ENCODE measurements at places on chromosomes 5 and 9.

- DNase-seq, result no peak
Observed at GRCh38 chr5:20055301-20055700, 67.3 kb upstream of the CDH18 start.

- DNase-seq, result no peak
Observed at GRCh38 chr9:134597957-134598883, 43.4 kb upstream of the COL5A1 start.

GRCh38 chr5:111116550-111116949, 24.4 kb downstream of the WDR36 start:
- no peak for DNase-seq

DNA sequence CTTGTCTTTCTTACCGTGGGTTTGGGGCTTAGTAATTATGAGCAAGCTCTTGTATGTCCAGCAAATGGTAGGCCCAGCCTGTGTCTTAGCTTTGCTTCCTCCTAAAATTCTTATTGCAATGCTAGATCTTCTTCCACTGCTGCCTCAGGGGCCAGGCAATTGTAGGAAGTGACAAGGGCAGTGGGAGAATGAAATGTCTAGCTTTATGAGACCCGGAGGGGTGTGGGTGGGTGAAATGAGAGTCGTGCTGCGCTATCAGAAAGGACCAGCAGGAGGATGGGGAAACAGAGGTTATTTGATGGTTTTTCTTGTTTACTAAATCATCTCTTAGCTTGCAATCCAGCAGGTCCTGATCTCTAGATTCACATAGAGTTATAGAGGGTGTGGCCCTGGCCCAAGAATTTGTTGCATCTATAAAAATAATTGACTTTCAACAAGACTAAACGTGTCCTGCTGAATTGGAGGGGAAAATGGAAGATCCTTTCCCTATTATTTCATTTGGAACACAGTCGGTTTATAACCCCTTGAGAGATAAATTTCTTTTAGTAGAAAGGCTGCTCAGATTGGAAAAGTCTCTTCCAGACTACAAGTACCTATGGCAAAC, 43.7 kb downstream of the ZNF366 start:
- DNase-seq, result no peak

GRCh38 chr9:78127279-78128225, 95.9 kb upstream of the GNAQ start:
- DNase-seq, result no peak

DNA sequence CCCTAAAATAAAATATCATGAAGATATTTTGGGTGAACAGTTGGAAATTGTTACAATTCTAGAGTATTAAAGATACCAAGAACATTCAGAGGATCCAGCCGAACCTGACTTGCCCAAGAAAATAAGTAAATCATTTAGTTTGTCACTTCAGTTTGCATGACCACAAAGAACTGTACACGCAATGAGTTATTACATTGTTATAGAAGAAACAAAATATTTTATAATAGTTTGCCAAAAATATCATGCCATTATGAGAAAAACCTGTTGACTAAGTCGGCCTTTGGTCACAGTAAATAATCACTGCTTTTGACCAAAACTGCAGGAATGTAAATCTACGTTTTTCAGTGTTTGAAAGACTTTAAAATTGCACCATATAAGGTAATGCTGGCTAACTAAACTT, 27.9 kb downstream of the TRIO start:
- no peak for DNase-seq

DNA sequence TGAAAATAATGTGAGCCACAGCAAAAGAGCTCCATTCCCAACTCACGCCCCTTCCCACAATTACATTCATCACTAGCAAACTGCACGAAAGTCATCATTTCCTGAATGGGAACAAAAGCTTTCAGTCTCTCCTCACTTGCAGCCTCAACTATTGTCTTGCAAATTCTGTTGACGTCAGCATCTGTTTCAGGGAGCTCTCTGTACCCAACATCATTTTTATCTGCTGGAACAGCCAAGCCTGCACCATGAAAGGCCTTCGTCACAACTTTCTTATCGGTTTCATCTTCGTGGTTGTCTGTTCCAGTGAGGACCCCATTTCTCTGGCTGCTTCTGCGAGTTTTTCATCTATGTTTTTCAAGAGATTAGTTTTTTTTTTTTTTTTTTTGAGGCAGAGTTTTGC, 14.3 kb upstream of the RNF130 start:
- DNase-seq, result no peak

DNA sequence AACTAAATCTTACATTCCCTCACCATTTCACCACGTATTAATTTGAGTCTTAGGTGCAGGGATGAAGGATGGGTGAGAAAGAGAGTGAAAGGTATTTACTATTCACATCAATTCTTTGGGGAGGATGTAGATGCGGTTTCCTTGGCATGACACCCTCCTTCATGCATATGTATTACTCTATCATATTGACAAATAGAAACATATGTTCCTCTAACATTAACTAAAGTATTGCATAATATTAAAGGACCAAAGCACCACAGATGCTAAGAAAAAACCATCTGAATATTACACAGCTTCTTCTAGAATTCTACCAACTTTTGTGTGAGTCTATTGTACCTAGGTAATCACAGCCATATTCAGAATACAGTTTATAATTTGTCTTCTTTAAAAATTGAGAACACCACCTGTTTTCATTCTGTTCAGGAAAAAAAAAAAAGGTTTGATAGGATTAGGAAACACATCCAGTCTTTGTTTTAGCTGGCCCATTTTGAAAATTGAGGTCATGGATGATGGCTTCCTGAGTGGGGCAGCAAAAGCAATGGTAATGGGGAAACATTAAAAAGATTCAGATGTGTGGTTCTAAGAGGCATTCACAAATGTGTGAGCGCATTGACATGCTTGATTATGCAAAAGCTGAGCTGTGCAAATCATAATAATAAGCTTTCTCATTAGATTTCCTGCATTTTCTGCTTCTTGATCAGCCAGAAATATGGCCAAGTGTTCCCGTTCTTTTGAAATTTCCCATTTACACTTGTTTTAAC, 1011.5 kb upstream of the NUDT12 start:
- DNase-seq, result no peak

GRCh38 chr5:176725521-176726280, 78.4 kb downstream of the TSPAN17 start:
- no peak for DNase-seq

DNA sequence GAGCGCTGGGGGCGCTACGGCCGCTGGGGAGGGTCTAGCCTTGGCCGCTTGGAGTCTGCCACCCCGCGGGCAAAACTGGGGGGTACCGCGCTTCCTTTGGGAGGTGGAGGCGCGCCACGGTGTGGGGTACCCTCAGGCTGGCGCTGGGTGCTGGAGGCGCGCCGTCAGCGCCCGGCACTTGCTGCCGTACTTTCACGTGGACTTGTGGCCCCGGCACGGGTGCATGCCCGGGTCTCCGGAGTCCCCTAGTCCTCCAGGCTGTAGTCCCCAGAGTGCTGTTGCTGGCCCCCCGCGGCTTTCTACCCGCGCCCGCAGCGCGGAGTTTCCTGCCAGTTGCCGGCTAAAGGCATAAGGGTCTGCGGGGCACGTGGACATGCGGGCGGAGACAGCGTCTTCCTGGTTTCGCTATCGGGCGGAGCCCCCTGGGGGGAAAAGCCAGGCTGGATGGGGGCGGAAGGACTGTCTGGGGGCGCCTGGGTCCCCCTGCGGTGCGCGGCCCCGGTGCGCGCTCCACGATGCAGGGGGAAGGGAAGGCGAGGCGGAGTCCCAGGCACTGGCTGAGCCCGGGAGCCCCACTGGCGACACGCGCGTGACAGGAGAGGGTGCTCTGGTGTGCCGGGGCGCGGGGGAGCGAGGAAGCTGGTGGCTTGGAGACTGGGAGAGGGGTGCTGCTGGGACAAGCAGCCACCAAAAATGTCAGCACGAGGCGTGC, 666 bp downstream of the PPARGC1B start:
- DNase-seq, result peak; percentile 22

DNA sequence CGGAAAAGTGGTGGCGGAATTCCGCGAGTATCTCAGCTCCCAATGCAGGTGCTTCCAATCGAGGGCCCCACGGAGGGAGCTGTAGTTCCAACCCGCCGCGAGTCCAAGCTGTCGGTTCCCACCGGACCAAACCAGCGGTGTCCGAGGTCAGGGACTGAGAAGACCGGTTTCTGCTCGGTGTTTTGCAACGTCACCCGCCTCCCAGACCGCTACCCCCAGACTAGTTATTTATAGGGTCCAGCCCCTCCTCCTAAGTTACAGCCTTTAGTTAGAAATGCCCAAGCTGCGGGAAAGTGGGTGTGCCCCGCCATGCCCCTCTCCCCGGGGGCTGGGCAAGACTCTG, 677 bp upstream of the MYORG start:
- DNase-seq, result no peak

DNA sequence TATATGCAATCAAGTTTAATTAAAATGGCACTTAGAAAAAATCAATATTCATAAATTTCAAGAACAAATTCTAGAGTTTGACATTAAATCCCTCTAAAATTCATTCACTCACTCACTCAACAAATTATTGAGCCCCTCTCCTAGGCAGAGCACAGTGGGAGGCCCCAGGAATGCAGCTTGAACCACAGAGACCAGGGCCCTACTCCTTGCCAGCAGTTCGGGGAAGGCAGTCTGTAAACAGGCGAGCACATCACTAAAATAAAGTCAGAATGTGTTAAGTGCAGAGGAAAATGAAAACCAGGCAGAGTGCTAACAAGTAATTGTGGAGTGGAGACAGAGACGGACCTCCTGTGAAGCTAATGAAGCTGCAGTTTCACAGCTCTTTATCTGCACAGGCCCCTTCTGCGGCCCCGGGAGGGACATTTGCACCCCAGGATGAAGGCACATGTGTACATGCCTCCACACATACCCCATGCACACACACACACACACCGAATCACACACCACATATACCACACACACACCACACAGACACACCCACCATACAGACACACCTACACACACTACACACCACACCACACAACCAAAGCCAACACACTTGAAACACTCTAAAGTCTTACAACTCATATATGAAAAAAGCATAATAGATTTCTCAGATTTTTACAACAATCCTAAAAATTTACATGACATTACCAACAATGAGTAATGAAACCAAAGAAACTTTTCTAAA, 40.5 kb downstream of the BHMT start:
- no peak for DNase-seq

- no peak for DNase-seq
Observed at GRCh38 chr5:151118913-151119575, 38.2 kb upstream of the TNIP1 start.

- DNase-seq, result no peak
Observed at GRCh38 chr5:25439025-25439424, 794.2 kb upstream of the CDH10 start.

DNA sequence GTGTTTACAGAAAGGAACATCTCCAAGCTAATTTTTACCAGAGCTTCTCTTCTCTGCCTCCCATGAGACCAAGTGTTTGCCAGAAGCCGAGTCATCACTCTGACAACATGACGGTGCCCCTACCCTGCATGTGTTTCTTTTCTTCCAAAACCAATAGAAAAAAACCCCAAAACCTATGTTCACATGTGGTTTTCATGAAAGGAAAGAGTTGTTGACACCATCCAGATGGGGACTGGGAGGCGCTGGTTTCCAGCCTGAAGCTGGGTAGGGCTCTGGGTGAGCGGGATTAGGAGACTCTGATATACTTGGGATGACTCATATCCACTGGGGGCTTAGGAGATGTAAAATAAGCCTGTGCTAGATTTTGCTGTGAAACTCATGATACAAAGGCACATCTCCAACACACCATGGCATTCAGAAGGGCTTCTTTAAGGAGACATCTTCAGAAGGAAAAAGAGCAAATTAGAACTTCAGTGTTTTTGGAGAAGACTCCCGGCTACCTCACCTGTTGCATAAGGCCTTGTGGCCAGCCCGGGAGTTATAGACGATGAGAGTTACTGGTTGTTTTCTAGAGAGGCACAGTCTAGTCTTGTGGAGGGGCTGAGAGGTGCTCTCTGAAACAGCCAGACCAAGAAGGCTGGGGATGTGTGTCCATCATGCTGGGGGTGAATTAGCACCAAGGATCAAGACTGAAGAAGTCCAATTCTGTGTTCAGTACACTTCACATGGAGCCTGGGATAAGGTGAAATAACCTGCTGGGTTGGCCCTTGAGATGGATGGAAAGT, 108.9 kb upstream of the LHFPL2 start:
- no peak for DNase-seq

GRCh38 chr5:14175381-14175780, 32.2 kb downstream of the TRIO start:
- no peak for DNase-seq

DNA sequence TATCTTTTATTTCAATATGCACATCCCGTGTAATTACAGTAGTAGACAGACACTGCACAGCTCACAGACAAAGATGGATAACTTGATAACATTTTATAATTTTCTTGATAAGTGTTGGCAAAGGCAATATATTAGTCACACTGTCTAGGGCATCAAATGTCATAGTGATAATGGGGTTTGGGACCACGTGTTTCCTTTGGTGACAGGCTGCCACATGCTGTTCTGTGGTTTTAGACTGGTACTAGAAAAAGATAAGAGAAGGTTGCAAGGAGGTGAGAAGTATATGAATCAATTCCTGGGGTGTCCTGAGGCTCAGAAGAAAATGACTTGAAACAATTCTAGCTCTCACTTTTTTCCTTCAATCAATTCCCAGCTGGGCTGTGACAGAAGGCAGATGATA, 258.8 kb upstream of the CHD1 start:
- DNase-seq, result no peak

GRCh38 chr9:127980706-127981558, at the start of gene EEIG1:
EEIG1 (minus strand) TSS chr9:127980989; CDS start chr9:127980137, 852 bp downstream.
- peak; percentile 95 for DNase-seq

- DNase-seq, result no peak
Observed at GRCh38 chr5:172077664-172078425, 71.4 kb upstream of the FBXW11 start.

Measured in activated CD8-positive, alpha-beta memory T cell treated with anti-CD3 and anti-CD28 coated beads for 48 hours (primary cell).